ENCODE measurements at places on chromosomes 3 and 15.
A peak's percentile ranks its signal among the peaks of the same experiment; 100 is the strongest.

GRCh38 chr3:107683447-107683846 lies 160.7 kb downstream of the BBX start:
- no peak for DNase-seq

DNA sequence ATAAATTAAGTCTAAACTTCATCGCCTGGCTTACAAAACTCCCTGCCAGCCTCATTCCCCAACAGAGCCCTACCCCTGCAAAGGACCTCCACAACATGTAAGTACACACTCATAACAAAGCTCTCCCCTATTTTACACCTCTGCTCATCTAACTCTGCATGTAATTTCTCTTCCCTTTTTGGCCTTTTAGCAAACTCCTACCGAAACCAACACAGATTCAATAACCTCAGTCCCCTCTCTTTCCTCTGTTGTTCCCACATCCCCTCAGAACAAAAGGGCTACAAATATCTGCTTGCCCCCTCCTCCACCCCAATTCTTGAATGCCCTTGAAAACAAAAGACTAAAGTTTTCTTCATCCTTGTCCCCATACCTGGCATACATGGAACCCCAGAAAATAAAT lies 662 bp downstream of the UBL7 start:
- DNase-seq = no peak

- peak; percentile 74 for DNase-seq
Measured at GRCh38 chr15:67783303-67783702, 42.0 kb upstream of the SKOR1 start.

- no peak for DNase-seq
Measured at GRCh38 chr3:74287557-74287956, 326.9 kb downstream of the CNTN3 start.

GRCh38 chr15:87976552-87976951 lies 280.0 kb downstream of the NTRK3 start:
- DNase-seq = no peak

Measured in central memory CD4-positive, alpha-beta T cell (primary cell).